ENCODE measurements at places on chromosomes 12 and 14.

DNA sequence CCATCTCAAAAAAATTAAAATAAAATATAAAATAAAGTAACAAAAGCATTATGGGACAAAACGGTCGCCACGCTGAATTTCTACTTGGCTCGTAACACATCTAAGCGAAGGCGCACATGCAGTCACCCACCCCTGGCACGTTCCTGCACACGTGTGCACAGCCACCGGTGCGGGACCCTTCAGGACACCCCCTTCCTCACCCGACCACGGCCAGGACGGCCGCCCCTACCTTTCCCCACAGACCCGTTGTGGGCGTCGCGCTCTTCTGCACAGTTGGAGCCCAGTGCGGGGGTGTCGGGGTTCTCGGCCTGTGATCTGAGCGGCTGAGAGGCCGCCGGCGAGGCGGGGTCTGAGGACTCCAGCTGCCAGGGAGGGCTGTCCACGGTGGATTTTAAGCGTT is 44.4 kb upstream of the GPR68 start:
- no peak for DNase-seq

GRCh38 chr14:92917041-92917940 is 5.7 kb upstream of the CHGA start:
- DNase-seq: no peak

GRCh38 chr14:103731916-103732867 is 16.6 kb downstream of the ZFYVE21 start:
- DNase-seq: no peak

DNA sequence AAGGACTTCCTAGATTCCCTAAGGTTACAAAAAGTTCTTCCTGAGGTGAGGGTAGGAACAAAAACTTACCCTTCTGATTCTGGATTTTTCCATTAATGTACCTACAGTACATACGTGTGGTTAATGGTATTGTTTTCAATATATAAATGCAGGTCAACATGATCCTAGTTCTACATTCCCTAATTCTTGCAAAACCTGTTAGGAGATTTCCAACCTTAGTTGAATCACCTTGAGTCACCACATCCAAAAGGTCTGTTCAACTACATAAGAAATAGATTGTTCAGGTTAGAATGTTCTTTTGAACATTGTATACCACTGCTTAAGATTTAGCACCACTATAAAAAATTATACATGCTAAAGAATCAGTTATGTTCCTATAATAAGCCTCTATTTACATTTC is 118.9 kb downstream of the GARIN6 start:
- DNase-seq: no peak

GRCh38 chr14:100341301-100342031 is 18.3 kb downstream of the SLC25A47 start:
- DNase-seq: peak; percentile 21
